ENCODE measurements at places on chromosomes 7 and 10. TPM values are rescaled to one million over a fixed set of nuclear protein-coding genes. Genes with fewer than 3 reads are reported as not detected.

GRCh38 chr7:30916767-30917166 lies 5.1 kb downstream of the AQP1 start:
- no peak overlapping the region for H3K4me3 ChIP-seq
- H3K27ac ChIP-seq, result no peak overlapping the region

- H3K4me1 ChIP-seq, result no peaks in the 10 kb centered on the region
- DNase-seq, result no peak
- no peaks in the 10 kb centered on the region for H3K36me3 ChIP-seq
These were observed 8.1 kb downstream of the TFAM start for GRCh38 chr10:58393317-58393716.

GRCh38 chr10:55273946-55274345 lies 472.9 kb upstream of the PCDH15 start:
- H3K27me3 ChIP-seq, result no peaks in the 10 kb centered on the region
- H3K36me3 ChIP-seq, result no peaks in the 10 kb centered on the region
- no peak overlapping the region for H3K4me3 ChIP-seq
- DNase-seq, result no peak

DNA sequence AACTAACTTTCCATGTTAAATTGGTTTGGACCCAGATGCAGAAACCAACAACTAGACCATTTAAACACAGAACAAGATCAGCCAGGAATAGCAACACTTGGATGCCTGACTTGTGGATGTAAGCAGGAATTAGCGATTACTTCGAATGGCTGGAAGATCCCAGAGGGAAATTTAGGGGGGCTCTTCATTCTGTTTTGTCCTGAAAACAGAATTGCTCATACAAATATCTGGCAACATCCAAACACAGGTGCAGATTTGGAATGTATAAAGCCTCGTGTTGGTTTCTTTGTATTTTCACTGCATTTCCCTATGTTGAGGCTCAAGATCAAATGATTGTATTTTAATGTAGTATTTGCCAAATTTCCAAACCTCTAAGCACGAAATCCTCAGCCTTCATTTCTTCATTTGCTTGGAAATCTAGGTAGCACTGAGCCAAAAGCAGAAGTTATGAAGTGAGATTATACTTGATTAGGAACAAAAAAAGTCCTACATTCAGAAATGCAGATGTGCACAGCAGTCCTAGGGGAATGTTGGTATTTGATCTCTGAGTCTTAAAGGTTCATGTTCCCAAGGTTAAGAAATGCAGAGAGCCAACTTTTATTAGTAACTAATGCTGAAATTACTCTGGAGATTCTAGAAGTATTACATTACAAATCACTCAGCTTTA lies 248.7 kb upstream of the TCF7L2 start:
- H3K36me3 ChIP-seq, result no peaks in the 10 kb centered on the region
- no peak overlapping the region for H3K27ac ChIP-seq
- no peaks in the 10 kb centered on the region for H3K27me3 ChIP-seq

- DNase-seq, result peak; percentile 62
- H3K4me3 ChIP-seq, result peak within 1 kb of the TSS; percentile 85
- no peaks in the 10 kb centered on the region for H3K36me3 ChIP-seq
- H3K4me1 ChIP-seq, result peaks cover 3% of the 10 kb centered on the region
- H3K27me3 ChIP-seq, result peaks cover 24% of the 10 kb centered on the region
These were observed at the start of gene PDLIM1 for GRCh38 chr10:95290461-95291364. TSS of gene PDLIM1 (minus strand) at chr10:95291003. CDS start at chr10:95290915, 88 bp downstream.

DNA sequence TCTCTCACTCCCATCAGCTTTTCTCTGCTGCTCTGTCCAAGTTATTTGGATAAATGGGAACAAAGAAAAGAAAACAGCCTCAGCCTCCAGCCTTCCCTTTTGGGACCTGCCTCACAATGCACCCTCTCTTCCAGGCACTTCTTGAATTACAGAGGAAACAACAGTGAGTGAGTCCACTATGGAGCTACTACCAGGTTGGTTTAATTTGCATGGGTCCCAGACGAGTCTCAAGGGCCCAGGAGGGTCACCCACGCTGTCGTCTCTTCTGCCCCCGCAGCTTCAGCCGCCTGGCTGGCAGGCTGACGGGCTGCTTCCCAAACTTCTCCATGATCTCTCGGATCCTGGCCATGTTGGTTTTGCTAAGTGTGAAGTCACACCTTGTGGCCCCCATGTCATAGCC lies 80.4 kb downstream of the GPR26 start:
- no peak overlapping the region for H3K27ac ChIP-seq
- H3K4me1 ChIP-seq, result peaks cover 9% of the 10 kb centered on the region
- no peak for DNase-seq
- H3K4me3 ChIP-seq, result no peak overlapping the region

GRCh38 chr7:121447243-121447910 lies 51.3 kb upstream of the FAM3C start:
- H3K27me3 ChIP-seq, result peaks cover 1% of the 10 kb centered on the region
- H3K4me1 ChIP-seq, result no peaks in the 10 kb centered on the region
- H3K36me3 ChIP-seq, result no peaks in the 10 kb centered on the region

DNA sequence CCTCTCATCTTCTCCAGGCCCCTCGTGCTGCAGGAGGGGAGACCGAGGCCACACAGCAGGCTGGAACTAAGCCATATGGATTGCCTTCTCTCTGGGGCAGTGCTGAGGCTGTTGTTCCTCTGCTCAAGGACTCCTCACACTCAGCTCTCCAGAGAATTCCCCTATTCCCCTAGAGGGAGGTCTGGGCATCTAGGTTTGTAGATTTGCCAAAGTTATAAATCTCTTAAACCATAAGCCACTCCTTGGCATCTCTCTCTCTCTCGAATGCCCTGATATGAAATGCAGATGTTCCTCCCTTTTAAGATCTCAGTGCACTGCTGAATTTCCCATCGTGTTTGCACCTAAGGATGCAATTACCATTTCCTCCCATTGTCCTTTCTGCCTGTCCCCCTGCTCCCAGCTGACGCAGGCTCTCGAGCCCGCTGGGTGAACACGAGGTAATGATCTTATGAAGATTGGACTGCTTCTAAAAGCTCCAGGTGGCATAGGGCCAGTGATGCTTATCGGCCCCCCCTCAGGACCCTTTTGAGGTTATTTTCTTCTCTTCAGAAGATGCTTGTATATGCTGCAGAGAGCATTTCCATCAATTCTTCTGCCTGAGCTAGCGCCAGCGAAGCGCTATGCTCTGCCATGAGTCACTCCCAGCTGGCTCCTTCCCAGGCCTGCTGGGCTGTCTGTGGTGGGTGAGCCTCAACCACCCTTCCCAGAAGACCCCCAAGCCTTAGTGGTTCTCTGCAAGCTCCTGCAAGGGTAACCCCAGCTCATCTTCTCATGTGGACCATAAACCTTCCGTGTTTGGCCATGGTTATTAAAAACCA lies 41.6 kb upstream of the AQP1 start:
- H3K4me3 ChIP-seq, result no peak overlapping the region
- H3K36me3 ChIP-seq, result peaks cover under 1% of the 10 kb centered on the region
- H3K27me3 ChIP-seq, result peaks cover 14% of the 10 kb centered on the region
- peaks cover 5% of the 10 kb centered on the region for H3K4me1 ChIP-seq
- DNase-seq, result no peak
- no peak overlapping the region for H3K27ac ChIP-seq

- H3K4me3 ChIP-seq, result no peak overlapping the region
- peaks cover 11% of the 10 kb centered on the region for H3K4me1 ChIP-seq
- no peaks in the 10 kb centered on the region for H3K36me3 ChIP-seq
- no peak overlapping the region for H3K27ac ChIP-seq
- peaks cover 3% of the 10 kb centered on the region for H3K27me3 ChIP-seq
- DNase-seq, result no peak
These were observed 69.6 kb upstream of the VWC2 start for GRCh38 chr7:49703881-49704280.

DNA sequence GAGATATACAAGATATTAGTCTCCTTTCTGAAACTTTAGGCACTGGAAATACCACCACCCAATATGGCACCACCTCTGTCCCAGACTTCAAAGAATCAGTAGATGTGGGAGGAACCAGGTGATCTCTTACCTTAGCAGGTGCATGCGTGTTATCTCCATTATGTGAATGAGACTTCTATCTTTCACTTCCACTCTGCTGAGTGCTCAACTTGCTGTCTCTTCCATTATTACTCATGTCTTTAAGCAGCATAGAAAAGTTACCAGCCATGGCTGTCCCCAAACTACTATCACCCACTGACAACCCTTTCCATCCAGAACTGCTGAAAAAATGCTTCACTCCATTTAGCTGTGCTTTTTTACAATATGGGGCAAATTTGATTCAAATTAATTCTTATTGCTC lies 101.5 kb upstream of the PRSS1 start:
- H3K27ac ChIP-seq, result no peak overlapping the region
- H3K4me1 ChIP-seq, result peaks cover 4% of the 10 kb centered on the region
- no peaks in the 10 kb centered on the region for H3K27me3 ChIP-seq
- no peaks in the 10 kb centered on the region for H3K36me3 ChIP-seq
- DNase-seq, result no peak

DNA sequence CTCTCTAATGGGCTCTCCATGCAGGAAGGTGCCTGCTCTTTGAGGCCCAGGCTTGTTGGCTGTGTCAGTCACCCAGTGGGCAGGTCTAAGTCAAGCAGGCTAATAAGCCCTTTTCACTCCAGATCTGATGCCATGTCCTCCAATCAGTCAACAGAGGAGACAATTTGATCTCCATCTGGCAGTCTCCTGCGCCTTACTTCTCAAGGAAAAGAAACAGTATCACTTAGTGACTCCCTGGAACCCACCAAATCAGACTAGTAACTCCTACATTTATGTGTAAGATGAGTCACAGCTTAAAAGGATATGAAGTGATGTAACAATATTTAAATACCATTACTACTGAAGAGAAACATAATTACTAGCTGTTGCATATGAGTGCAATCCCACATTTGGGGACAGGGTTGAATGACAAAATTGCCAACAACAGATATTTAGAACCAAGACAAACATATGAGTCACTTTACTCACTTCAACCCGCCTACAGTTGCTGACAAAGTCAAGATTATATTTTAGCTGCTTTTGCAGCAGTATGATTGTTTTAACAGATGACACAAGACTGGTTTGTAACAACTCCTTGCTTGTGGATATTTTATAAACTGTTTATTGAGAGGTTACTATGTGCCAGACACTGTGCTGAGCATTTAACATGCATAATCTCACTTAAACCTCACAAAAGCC lies 72.1 kb downstream of the USP6NL start:
- H3K36me3 ChIP-seq, result no peaks in the 10 kb centered on the region
- no peak overlapping the region for H3K27ac ChIP-seq
- H3K4me3 ChIP-seq, result no peak overlapping the region
- no peak for DNase-seq
- H3K4me1 ChIP-seq, result peaks cover 13% of the 10 kb centered on the region

GRCh38 chr10:3008518-3009195 lies 58.7 kb upstream of the PFKP start:
- peaks cover 10% of the 10 kb centered on the region for H3K36me3 ChIP-seq
- H3K27ac ChIP-seq, result no peak overlapping the region
- no peaks in the 10 kb centered on the region for H3K4me1 ChIP-seq
- no peak overlapping the region for H3K4me3 ChIP-seq
- peaks cover 2% of the 10 kb centered on the region for H3K27me3 ChIP-seq

- DNase-seq, result no peak
- H3K27me3 ChIP-seq, result peaks cover 2% of the 10 kb centered on the region
- peaks cover 19% of the 10 kb centered on the region for H3K4me1 ChIP-seq
- no peak overlapping the region for H3K27ac ChIP-seq
- H3K4me3 ChIP-seq, result no peak overlapping the region
- no peaks in the 10 kb centered on the region for H3K36me3 ChIP-seq
These were observed 25.9 kb downstream of the ADCY1 start for GRCh38 chr7:45599851-45600706.

The ATE1 gene
- total RNA-seq, result 30.4 TPM

The C10orf95 gene
- total RNA-seq, result not detected

The TMEM184A gene
- total RNA-seq, result 20.7 TPM

The MRC1 gene
- 7.9 TPM for total RNA-seq

The SEMA3C gene
- 91.3 TPM for total RNA-seq
